ENCODE measurements at places on chromosomes 11 and 22. TPM values are rescaled to one million over a fixed set of nuclear protein-coding genes. Genes with fewer than 3 reads are reported as not detected.

DNA sequence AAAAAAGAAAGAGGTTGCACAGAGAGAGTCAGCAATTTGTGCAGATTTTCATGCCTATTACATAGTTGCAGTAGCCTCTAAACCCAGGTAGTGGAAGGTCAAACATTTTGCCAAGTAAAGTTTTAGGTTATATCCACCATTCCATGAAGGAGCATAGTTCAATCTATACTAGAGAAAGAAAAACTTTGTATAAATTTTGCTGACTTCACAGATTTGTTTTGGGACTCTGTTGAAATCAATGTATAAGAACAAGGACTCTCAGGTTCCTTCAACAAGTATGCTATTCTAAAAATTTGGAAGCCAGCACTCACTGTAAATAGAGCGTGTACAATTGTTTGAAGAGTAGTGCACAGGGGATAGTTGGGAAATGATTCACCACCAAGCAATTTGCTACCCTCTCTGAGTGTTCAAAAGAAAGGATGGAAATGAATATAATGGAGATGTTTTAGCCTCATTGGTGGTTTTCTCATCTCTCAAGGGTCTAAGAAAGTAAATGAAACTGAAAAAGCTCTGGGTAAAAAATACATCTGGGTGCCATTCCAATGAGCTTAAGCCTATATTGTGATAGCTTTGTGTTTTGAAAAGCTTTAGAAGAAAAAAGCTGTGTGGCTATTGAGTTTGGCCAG, 508.4 kb upstream of the LUZP2 start:
- no peak overlapping the region for H3K4me3 ChIP-seq
- no peaks in the 10 kb centered on the region for H3K36me3 ChIP-seq

DNA sequence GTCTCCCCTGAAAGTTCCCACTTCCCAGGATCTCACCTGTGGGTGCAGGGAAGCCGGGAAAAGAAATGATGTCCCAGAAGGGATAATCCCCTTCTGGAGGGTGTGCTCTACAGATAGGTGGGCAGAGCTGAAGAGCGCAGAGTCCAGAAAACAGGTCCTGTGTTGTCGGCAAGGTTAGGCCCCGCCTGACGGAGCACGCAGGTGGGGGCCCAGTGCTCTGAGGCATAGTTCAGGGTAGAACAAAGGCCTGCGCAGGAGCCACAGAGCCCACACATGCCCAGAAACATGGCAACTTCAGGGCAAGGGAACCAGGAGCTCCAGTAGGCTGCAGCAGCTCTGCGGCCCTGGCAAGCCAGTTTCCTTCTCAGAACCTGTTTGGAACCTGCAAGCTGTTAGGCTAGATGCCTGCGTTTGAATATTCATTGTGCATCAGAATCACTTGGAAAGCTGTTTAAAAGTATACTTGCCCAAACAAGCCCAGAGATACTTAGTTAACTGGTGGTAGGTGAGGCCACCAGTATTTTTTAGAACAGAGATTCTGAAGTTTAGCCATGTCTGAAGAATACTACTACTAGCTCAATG, 386.6 kb downstream of the BUD13 start:
- H3K4me1 ChIP-seq = no peaks in the 10 kb centered on the region
- H3K27me3 ChIP-seq = peaks cover 4% of the 10 kb centered on the region
- H3K36me3 ChIP-seq = no peaks in the 10 kb centered on the region
- no peak for DNase-seq
- H3K4me3 ChIP-seq = no peak overlapping the region
- no peak overlapping the region for H3K27ac ChIP-seq

Gene KLHDC7B
- total RNA-seq = not detected

GRCh38 chr11:44985721-44986120, 35.0 kb upstream of the TP53I11 start:
- no peaks in the 10 kb centered on the region for H3K36me3 ChIP-seq
- H3K27me3 ChIP-seq = no peaks in the 10 kb centered on the region
- H3K27ac ChIP-seq = no peak overlapping the region
- DNase-seq = no peak
- no peaks in the 10 kb centered on the region for H3K4me1 ChIP-seq
- no peak overlapping the region for H3K4me3 ChIP-seq

GRCh38 chr11:2843551-2843950, 42.0 kb downstream of the CDKN1C start:
- no peak overlapping the region for H3K4me3 ChIP-seq
- H3K36me3 ChIP-seq = no peaks in the 10 kb centered on the region
- no peaks in the 10 kb centered on the region for H3K4me1 ChIP-seq
- no peak overlapping the region for H3K27ac ChIP-seq
- no peak for DNase-seq
- no peaks in the 10 kb centered on the region for H3K27me3 ChIP-seq

GRCh38 chr22:45303181-45303580, 6.6 kb upstream of the FAM118A start:
- H3K4me1 ChIP-seq = no peaks in the 10 kb centered on the region
- H3K27ac ChIP-seq = no peak overlapping the region
- no peaks in the 10 kb centered on the region for H3K36me3 ChIP-seq
- DNase-seq = no peak
- H3K4me3 ChIP-seq = no peak overlapping the region
- H3K27me3 ChIP-seq = no peaks in the 10 kb centered on the region

GRCh38 chr11:36467916-36468315, 42.2 kb downstream of the TRAF6 start:
- peaks cover 9% of the 10 kb centered on the region for H3K4me1 ChIP-seq
- no peaks in the 10 kb centered on the region for H3K36me3 ChIP-seq
- DNase-seq = peak; percentile 71

Gene INPPL1
- 325 TPM for total RNA-seq

GRCh38 chr11:47241841-47242301, 6.7 kb downstream of the ACP2 start:
- H3K27me3 ChIP-seq = no peaks in the 10 kb centered on the region

Gene PANX3
- not detected for total RNA-seq

DNA sequence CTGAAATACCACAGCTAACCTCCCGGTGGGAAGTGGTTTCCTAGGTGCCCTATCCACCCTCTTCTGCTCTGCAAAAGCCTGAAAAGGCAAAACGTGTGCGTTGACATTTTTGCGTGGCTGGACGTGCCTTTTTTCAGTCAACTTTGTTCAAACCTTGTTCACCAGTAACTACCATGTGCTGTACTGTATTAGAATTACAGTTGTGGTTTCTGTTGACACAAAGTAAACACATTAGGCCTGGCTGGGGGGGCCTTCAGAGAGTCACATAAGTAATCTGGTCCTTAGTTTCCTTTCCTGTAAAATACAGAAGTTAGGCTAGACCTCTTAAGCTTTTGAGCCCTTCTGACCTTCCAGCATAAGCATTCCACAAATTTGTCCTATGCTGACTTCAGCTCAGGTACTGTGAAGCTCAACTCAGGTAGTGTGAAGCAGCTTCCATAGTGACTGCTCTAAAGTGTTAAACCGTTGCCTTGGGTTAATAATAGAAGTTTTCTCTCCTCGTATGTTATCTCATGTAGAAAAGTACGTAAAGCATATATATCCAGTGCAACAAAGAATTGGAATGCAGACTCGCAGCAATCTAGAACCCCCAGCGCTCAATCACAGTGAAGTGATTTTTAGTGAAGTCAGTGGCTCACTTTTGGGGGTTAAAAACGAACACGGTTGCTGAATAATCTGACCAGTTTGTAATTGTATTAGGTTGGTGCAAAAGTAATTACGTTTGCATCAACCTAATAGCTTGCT, 1.8 kb downstream of the EWSR1 start:
- peaks cover 70% of the 10 kb centered on the region for H3K36me3 ChIP-seq

DNA sequence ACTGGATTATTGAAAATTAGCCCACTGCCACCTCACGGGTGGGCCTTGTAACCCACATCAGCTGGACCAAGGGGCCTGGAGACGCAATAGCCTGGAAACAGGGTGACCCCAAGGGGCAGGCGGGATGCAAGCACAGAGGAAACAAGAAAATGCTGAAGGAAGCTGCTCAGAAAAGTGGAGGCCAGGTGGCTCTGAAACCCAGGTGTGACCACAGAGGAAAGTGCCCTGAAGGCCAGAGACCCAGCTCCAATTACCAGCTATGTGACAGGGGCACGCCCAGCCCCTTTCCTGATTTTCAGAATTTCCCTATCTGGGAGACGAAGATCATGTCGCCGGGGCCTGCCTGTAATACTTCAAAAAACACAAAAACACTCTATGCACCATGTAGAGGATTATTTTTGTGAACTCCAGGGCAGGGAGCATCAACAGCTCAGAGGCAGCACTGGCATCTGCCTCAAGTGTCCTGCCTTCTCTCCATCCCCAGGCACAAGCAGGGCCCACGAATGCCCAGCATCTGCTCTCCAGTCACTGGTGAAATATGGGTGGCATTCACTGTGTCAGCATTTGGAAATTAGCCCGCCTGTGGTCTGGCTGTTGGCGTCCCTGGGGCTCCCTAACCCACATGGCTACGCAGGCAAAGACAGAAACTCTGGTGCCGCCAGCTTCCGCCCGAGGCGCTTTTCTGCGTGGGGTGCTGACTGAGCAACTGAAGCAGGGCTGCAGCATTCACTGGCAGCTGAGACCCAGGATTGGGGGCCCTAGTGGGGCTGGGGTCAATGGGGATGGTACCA, 6.3 kb downstream of the KCNJ1 start:
- H3K27ac ChIP-seq = no peak overlapping the region
- DNase-seq = no peak
- H3K27me3 ChIP-seq = peaks cover 5% of the 10 kb centered on the region
- H3K36me3 ChIP-seq = no peaks in the 10 kb centered on the region

Gene PATE4
- not detected for total RNA-seq

- no peak for DNase-seq
- no peaks in the 10 kb centered on the region for H3K27me3 ChIP-seq
Observed at GRCh38 chr22:44473580-44473979, 24.5 kb downstream of the RTL6 start.

DNA sequence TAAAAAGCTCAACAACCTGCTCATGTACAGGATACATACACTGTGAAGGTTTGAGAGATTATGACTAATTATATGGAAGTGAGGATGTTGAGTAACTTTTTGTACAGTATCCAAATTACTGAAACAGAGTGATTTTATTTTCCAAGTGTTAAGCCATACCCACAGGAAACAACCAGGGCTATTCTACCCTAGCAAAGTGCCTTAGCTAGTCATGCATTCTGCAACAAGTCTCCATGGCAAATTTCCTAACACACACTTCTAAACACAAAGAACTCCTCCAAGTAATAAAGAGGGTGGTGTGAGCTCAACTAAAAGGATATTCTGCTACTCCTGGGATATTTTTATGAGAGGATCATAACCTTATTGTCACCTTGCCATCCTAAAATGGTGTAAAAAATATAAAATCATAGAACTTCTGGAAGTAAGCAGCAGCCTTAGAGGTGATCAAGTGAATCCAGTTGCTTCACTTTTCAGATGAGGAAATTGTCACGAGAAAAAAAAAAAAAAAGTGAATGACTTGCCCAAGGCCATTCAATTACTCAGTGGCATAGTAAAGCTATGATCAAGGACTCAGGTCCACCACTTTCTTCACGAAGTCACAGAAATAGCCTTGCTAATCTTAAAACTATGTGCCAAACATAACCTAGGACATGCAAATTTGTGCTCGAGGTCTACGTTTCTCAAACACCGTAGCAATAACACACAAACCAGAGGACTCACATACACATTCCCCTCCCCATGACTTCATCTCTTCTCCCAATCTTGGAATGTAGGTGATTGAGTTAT, 4.2 kb downstream of the LGR4 start:
- peaks cover 11% of the 10 kb centered on the region for H3K4me1 ChIP-seq
- DNase-seq = no peak
- no peaks in the 10 kb centered on the region for H3K27me3 ChIP-seq
- no peaks in the 10 kb centered on the region for H3K36me3 ChIP-seq

DNA sequence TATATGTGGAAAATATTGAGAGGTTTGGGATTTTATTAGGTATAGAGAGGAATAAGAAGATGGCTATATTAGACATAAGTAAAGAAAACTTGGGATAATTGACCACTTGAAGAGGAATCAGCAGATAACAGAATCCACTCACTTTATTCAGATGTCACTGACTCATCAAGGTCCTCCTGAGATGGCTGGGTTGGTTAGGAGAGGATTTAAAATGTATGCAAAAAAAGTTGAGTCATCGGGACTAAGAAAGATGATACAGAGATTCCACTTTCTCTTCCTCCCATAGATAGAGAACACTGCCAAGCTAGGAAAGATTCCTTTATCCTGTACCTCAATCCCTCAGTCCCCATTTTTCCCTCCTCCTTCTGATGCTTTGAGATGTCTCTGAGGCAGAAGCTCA, at the start of gene OR6A2:
TSS of gene OR6A2 (minus strand) at position 288 of the 400 bp plus-strand sequence. CDS start 3,981 bp downstream, outside the sequence.
- DNase-seq = no peak
- H3K4me1 ChIP-seq = no peaks in the 10 kb centered on the region
- H3K36me3 ChIP-seq = no peaks in the 10 kb centered on the region
- H3K27ac ChIP-seq = no peak within 1 kb of the TSS
- no peaks in the 10 kb centered on the region for H3K27me3 ChIP-seq
- no peak within 1 kb of the TSS for H3K4me3 ChIP-seq

Gene CASP12
- total RNA-seq = not detected

DNA sequence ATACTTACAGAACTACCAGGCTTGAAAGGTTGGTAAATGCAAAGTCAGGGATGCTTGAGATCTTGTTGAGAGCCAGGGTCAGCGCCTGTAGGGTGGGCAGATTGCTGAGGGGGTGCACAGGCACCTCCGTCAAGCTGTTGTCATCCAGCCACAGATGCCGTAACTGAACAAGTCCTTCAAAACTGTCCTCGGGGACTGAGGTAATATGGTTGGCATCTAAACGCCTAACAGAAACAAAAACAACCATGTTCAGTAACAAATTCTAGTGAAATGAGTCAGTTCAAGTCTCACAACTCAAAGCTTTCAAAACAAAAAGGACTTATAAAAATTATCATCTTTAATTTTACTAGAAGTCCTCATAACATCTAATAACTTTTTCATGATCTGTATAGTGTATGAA, 22.2 kb upstream of the CCDC34 start:
- H3K4me1 ChIP-seq = peaks cover 3% of the 10 kb centered on the region
- no peak for DNase-seq
- no peak overlapping the region for H3K4me3 ChIP-seq
- H3K27me3 ChIP-seq = no peaks in the 10 kb centered on the region
- H3K36me3 ChIP-seq = peaks cover 76% of the 10 kb centered on the region

Gene KBTBD4
- 11.7 TPM for total RNA-seq

GRCh38 chr11:36305047-36305446, 9.0 kb downstream of the PRR5L start:
- no peak overlapping the region for H3K27ac ChIP-seq
- no peaks in the 10 kb centered on the region for H3K4me1 ChIP-seq
- DNase-seq = no peak
- peaks cover 13% of the 10 kb centered on the region for H3K27me3 ChIP-seq
- no peak overlapping the region for H3K4me3 ChIP-seq

GRCh38 chr11:75547617-75548058, 14.4 kb upstream of the SERPINH1 start:
- H3K4me1 ChIP-seq = peaks cover 5% of the 10 kb centered on the region
- DNase-seq = peak; percentile 92
- H3K4me3 ChIP-seq = no peak overlapping the region
- no peak overlapping the region for H3K27ac ChIP-seq
- no peaks in the 10 kb centered on the region for H3K27me3 ChIP-seq

- no peak overlapping the region for H3K27ac ChIP-seq
- H3K4me3 ChIP-seq = no peak overlapping the region
Observed at GRCh38 chr22:17101475-17102296, 16.9 kb downstream of the IL17RA start.

- no peak overlapping the region for H3K27ac ChIP-seq
- no peak for DNase-seq
- no peak overlapping the region for H3K4me3 ChIP-seq
- no peaks in the 10 kb centered on the region for H3K4me1 ChIP-seq
- H3K36me3 ChIP-seq = no peaks in the 10 kb centered on the region
Observed at GRCh38 chr11:38968951-38969350, 2370.9 kb upstream of the RAG2 start.

GRCh38 chr11:12102588-12103410, 7.6 kb upstream of the MICAL2 start:
- no peak overlapping the region for H3K27ac ChIP-seq
- H3K4me3 ChIP-seq = no peak overlapping the region
- H3K27me3 ChIP-seq = peaks cover 45% of the 10 kb centered on the region
- no peak for DNase-seq
- no peaks in the 10 kb centered on the region for H3K4me1 ChIP-seq

Gene GAL3ST1
- 21.4 TPM for total RNA-seq

Data from endodermal cell (in vitro differentiated cells).